Heart left ventricle (tissue), 16 donors: ENCODE measurements at places on chromosomes 7 and 10.
A peak's percentile ranks its signal among the peaks of the same experiment; 100 is the strongest.

DNA sequence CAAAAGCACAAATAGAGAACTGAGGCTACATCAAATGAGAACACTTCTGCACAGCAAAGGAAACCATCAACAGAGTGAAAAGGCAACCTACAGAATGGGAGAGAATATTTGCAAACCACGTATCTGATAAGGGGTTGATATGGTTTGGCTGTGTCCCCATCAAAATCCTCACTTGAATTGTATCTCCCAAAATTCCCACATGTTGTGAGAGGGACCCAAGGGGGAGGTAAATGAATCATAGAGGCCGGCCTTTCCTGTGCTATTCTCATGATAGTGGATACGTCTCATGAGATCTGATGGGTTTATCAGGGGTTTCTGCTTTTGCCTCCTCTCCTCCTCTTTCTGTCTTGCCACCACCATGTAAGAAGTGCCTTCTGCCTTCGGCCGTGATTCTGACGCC is 120.6 kb upstream of the FRMD4A start:
- no peak for DNase-seq

- DNase-seq = no peak
These were observed 155.4 kb downstream of the ADK start for GRCh38 chr10:74306227-74306982.

DNA sequence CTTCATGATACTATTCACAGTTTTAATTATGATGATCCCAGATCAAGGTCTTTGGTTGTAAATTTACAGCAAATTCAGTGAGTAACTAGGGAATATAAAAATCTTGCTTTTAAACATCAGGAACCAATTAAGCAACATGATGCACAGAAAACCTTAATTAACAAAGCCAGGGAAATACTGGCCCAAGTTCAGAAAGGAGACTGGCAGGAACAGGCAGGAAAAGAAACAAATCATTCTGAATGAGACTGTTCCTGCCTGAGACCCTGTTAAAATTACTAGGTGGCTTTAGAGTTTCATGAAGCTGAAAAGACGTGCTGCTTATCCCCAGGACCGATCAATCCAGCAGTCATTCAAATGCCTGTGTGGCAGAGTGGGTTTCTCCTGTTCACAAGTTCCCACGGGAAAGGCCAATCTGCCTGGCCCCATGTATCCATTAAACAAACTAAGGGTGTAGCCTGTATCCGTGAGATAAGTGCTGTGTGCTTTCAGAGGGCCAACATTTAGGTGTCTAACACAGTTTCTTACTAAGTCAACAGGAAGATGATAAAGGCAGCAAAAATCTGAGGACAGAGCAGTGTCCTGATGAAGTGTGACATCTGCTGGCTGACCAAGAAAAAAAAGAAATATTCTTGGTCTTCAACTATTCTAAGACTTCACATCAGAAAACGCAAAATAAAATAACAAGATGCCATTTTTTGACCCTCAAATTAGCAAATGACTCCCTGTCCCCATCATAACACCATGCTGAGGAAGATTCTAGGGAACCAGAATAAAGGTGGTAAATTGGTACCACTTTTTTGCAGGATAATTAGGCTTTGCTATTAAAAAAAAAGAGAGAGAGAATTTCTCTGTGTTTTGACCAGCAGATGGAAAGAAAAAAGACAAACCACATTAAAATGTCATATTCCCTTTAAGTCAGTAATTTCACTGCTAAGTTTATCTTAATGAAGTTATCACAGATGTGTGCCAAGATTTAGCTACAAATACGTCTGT is 34.2 kb downstream of the PUS7 start:
- DNase-seq = no peak

GRCh38 chr10:74927701-74928100 is 101.3 kb downstream of the KAT6B start:
- DNase-seq = no peak

DNA sequence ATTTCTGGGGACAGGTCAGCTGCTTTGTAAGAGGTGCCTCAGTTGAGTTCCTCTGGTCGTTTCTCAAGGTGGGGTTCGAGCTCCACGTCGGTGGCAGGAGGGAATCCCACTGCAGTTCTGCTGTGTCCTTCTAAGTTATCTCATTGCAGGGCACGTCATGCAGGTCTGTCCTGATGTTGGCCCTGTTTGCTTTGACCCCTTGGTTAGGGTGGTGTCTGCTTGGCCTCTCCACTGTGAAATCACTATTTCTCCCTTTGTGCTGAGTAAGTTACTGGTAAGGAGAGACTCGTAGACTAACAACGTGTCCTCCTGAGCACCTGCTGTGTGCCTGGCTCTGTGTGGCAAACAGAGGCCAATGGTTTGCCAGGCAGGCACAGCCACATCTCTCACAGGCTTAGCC is 372.9 kb upstream of the ZMIZ1 start:
- DNase-seq = no peak

- DNase-seq = no peak
These were observed 28.6 kb downstream of the BMPR1A start for GRCh38 chr10:86785037-86785436.

- DNase-seq = peak; percentile 87
These were observed 628.7 kb downstream of the TYW1 start for GRCh38 chr7:67625257-67625737.

DNA sequence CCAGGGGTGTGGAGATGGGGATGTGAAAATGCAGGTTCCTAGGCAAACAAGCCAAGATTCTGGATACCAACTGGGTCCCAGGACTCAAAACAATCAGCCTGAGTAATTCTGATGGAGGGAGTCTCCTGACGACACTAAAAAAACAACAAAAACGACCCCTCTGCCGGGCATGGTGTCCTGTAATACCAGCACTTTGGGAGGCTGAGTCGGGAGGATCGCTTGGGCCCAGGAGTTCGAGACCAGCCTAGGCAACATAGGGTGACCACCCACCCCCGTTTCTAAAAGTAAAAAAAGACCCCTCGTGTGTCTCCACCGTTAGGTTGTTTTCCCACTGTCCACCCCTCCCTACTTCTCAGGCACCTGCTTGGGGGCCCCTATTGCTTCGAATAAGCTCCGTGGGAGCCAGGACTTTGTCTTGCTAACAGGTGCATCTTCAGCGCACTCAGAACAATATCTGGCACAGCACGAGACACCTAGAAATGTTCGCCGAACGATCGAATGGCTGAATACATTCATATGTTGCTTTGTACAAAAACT is 743 bp upstream of the NRF1 start:
- DNase-seq = no peak

DNA sequence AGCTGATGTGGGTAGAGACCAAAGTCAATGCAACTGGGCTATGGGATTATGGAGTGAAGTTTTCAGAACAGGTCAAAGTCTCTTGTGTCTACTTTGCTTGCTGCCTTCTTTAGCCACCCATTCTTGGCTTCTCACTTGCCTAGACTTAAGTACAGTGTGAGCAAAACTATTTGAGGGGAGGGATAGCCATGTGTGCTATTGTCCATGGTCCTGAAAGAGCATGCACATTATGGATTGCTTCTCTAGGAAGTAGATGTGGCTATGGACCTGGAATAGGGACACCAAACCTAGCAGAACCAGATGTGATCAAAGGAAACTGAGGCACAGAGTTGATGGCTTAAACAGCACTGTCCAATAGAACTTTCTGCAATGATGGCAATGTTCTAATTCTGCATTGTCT is 81.9 kb upstream of the ZNF800 start:
- no peak for DNase-seq

GRCh38 chr7:519484-520390 is at the start of gene PDGFA:
Gene PDGFA (minus strand): TSS chr7:519846. CDS start chr7:519001, 845 bp downstream.
- peak; percentile 70 for DNase-seq

DNA sequence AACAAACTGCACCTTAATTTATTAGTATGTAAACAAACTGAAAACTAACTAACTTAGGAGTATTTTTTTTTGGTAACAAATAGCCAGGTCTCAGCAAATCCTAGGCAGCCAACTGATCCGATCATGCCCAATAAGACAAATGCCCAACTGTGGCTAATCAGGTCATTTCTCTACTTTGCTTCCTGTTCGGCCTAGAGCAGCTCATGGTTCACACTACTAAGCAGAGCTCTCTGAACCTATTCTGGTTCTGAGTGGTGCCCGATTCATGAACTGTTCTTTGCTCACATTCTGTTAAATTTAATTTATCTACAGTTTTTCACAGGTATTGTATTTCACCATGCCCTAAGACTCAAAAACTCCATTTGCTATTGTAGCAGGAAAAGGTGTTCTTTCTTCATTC is 55.1 kb downstream of the CCDC3 start:
- no peak for DNase-seq

GRCh38 chr10:11165591-11166543 is 148.2 kb downstream of the CELF2 start:
- peak; percentile 83 for DNase-seq

- no peak for DNase-seq
These were observed 551.0 kb upstream of the AUTS2 start for GRCh38 chr7:69047151-69047754.

DNA sequence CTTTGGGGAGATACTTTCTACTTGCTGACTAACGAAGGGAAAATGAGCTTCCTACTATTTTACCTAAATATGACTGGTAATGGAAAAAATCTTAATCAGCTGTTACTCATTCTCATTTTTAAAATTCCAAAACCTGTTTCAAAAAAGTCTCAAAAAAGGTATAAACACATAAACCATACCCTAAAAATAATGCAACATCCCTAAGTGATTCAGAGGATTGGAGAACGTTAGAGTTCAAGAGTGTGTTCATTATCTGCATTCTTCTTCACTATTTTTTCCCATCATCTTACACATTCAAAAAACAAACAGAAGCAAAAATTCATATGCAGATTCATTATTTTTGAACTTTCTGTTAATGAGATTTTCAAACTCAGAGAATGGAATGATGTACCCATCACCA is 150.4 kb upstream of the GNAI1 start:
- no peak for DNase-seq

- DNase-seq = no peak
These were observed 35.7 kb downstream of the ZCCHC24 start for GRCh38 chr10:79409726-79410085.

GRCh38 chr7:36278620-36279172 is 111.0 kb upstream of the ANLN start:
- DNase-seq = peak; percentile 44

GRCh38 chr7:99027241-99027640 is 116.7 kb downstream of the SMURF1 start:
- no peak for DNase-seq

- peak; percentile 26 for DNase-seq
These were observed 186.7 kb downstream of the CXCL12 start for GRCh38 chr10:44198096-44198779.

DNA sequence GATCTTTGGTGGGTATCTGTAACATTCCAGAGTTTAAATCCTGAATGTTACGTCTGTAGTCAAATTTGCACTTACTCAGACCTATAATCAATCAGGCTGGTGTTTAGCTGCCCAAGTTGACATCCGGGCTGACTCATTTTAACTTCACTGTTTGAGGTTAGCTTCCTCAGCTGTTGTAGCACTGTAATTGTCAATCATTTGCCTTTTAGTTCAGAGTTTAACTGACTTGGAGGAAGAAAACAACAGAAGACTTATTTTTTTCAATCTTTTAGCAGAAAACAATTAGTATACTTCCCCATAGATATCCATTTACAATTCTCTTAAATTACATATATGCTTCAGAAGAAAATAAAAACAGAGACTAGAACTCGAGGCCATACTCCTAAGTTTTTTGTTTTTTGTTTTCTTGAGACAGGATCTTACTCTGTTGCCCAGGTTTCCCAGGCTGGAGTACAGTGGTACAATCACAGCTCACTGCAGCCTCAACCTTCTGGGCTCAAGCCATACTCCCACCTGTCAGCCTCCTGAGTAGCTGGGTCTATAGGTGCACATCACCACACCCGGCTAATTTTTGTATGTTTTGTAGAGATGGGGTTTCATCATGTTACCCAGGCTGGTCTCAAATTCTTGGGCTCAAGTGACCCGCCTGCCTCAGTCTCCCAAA is 38.5 kb upstream of the LRRC17 start:
- DNase-seq = no peak

- no peak for DNase-seq
These were observed 68.9 kb upstream of the PRLHR start for GRCh38 chr10:118664321-118664720.

- no peak for DNase-seq
These were observed 51.3 kb upstream of the PIK3CG start for GRCh38 chr7:106813705-106814305.

DNA sequence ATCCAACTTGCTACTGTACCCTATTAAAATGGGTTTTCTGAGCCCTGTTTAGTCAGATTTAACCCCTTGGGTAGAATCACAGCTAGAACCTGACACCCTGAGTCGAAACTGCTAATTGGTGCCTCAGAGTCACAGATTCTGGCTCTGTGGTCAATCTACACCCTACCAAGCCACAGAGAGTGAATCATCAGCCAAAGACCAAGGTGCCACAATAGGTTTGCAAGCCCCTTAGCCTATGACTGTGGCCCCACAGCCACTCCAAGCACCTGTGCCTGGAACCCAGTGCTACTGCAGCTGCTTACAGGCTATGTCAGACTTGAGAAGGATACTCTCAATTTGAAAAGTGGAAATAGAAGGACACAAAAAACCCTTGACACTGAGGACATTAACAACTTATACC is 202.8 kb upstream of the KCND2 start:
- DNase-seq = no peak

GRCh38 chr10:22252801-22253579 is 35.2 kb upstream of the EBLN1 start:
- DNase-seq = peak; percentile 37

DNA sequence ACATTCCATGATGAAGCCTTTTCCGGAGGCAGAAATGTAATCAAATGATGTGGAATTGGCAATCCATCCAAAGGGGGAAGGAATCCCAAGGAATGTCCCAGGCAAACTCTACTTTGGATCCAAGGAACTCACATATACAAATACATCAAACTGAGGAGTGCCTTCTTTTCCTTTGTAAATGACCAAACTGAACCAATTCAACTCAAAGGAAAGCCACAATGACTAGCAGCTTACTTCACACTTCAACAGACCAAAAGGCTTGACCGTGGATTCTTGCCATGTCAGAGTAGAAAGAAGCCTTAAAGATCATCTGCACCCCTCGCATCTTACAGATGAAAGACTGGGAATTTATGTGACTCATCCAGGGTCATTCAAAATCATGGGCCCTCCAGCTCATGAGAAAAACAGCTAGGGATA is 79.7 kb upstream of the MACROH2A2 start:
- no peak for DNase-seq

- no peak for DNase-seq
These were observed 387.2 kb downstream of the PARD3 start for GRCh38 chr10:34427911-34428216.

DNA sequence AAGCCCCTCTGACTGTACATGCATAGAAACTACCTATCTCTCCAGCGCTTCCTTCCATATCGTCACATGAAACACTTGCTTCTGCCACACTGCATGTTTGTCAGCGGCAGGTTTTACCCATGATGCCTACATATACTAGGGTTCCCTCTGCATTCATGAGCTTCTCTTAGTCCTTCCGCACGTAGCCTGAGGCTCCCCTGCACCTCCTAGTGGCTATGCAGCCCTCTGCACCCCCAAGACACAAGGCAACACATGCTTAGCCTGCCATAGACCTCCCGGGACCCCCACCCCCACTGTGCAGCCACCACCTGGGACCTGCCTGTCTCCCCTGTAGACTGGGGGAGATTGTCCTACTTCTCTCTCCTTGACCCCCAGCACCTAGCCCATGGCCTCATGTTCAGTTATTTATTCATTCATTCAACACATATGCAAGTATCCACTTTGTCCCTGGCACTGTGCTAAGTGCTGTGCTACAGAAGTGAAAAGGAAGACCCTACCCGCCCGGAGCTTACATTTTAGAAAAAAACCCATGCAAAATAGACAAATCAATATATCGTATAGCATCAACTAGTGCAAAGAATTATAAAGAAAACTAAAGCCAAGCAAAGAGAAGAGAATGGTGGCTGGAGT is 23.5 kb downstream of the TMEM273 start:
- no peak for DNase-seq
